ENCODE measurements at places on chromosomes 4 and X. TPM values are rescaled to one million over a fixed set of nuclear protein-coding genes. Genes with fewer than 3 reads are reported as not detected.

NHSL2 gene
- 5.4 TPM for total RNA-seq

- no peaks in the 10 kb centered on the region for H3K27me3 ChIP-seq
- no peak overlapping the region for H3K27ac ChIP-seq
- no peak for DNase-seq
- no peaks in the 10 kb centered on the region for H3K36me3 ChIP-seq
- H3K4me1 ChIP-seq = no peaks in the 10 kb centered on the region
Measured at GRCh38 chr4:26493461-26493860, 3.2 kb upstream of the CCKAR start.

DNA sequence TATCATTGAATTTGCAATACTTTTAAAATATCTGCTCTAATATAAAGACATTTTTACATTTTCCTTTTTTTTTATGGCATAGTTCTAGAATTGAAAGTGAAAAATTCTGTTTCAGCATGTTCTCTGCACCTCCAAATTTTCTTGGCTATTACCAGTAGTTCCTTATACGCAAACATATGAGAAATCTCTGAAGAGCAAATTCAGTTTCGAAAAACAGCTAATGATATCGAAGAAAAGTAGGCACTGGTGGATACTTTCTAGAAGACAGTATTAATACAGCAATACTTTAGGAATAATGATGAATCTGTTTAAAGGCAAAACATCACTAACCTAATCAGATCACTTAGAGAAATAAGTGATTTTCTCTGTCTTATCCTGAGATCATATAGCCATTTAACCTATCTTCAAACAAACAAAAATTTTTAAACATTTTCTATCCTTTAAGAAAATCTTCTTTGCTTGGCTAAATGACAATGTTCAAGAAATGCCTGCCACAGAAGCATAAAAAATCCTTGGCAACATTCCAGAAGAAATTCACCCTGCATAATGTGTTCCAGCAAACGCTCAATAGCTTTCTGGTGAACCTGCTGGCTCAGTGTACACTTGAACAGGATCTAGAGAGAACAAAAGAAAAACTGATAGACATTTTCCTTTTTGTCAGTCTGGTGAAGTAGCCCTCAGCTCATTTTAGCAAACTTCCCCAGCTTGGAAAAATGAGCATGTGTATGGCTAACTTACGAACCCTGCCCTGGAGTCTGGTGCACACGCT lies 51.2 kb upstream of the KLF3 start:
- no peaks in the 10 kb centered on the region for H3K36me3 ChIP-seq
- H3K27ac ChIP-seq = no peak overlapping the region
- H3K4me1 ChIP-seq = no peaks in the 10 kb centered on the region

ARX gene
- not detected for total RNA-seq

DNA sequence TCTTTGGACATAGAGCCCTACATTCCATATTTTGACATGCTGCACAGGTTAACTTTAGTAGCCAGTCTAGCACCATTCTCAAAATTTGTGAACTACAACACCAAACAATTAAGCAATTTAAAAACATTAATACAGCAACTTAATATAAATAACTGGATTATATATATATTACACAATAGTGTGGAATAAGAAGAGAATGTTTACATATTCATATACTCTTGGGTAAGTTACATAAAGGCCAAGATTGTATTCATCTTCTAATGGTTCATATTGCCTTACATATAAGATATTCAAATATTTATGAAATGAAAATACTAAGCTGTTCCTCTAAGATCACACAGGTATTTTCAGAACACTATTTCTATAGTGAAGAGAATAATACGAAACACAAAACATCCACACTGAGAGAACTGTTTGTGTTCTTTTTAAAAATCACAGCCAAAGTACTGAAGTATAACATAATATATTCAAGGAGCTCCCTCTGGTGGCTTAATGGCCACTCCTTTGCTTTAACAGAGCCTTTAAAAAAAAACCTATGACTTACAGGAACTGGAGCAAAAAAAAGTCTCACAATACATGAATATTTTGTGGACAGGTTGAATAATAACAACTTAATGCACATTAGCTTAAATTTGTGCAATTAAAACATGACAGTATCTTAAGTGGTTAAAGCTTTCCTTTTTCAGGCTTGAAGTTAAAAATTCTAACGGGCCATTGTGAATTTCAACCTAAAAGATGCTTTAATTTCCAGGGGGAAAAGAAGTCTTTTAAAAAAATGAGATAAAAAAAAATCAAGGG lies 46.2 kb downstream of the NEK1 start:
- H3K36me3 ChIP-seq = no peaks in the 10 kb centered on the region
- no peaks in the 10 kb centered on the region for H3K4me1 ChIP-seq
- no peaks in the 10 kb centered on the region for H3K27me3 ChIP-seq
- no peak overlapping the region for H3K27ac ChIP-seq
- no peak for DNase-seq

- H3K27me3 ChIP-seq = no peaks in the 10 kb centered on the region
- DNase-seq = no peak
- no peak overlapping the region for H3K27ac ChIP-seq
- no peak overlapping the region for H3K4me3 ChIP-seq
- no peaks in the 10 kb centered on the region for H3K36me3 ChIP-seq
Measured at GRCh38 chrX:7059214-7059838, 88.2 kb upstream of the STS start.

ADH7 gene
- total RNA-seq = not detected

WAS gene
- 12.5 TPM for total RNA-seq

GRCh38 chr4:41290479-41290878 lies 33.8 kb downstream of the UCHL1 start:
- H3K4me3 ChIP-seq = no peak overlapping the region
- no peaks in the 10 kb centered on the region for H3K36me3 ChIP-seq
- no peaks in the 10 kb centered on the region for H3K4me1 ChIP-seq
- H3K27ac ChIP-seq = no peak overlapping the region
- H3K27me3 ChIP-seq = no peaks in the 10 kb centered on the region

GRCh38 chrX:73215246-73215645 lies 595 bp upstream of the NAP1L2 start:
- H3K4me1 ChIP-seq = no peaks in the 10 kb centered on the region
- peak overlapping the region; percentile 54 for H3K4me3 ChIP-seq
- peak overlapping the region; percentile 40 for H3K27ac ChIP-seq
- H3K27me3 ChIP-seq = no peaks in the 10 kb centered on the region
- no peak for DNase-seq

- H3K27ac ChIP-seq = no peak overlapping the region
- H3K4me3 ChIP-seq = no peak overlapping the region
- H3K36me3 ChIP-seq = no peaks in the 10 kb centered on the region
- H3K27me3 ChIP-seq = no peaks in the 10 kb centered on the region
Measured at GRCh38 chr4:30953799-30954198, 233.6 kb downstream of the PCDH7 start.

- H3K27ac ChIP-seq = no peak overlapping the region
- no peak for DNase-seq
- no peaks in the 10 kb centered on the region for H3K4me1 ChIP-seq
- peaks cover 27% of the 10 kb centered on the region for H3K27me3 ChIP-seq
Measured at GRCh38 chrX:103414561-103414960, 38.2 kb downstream of the BEX3 start.

DNA sequence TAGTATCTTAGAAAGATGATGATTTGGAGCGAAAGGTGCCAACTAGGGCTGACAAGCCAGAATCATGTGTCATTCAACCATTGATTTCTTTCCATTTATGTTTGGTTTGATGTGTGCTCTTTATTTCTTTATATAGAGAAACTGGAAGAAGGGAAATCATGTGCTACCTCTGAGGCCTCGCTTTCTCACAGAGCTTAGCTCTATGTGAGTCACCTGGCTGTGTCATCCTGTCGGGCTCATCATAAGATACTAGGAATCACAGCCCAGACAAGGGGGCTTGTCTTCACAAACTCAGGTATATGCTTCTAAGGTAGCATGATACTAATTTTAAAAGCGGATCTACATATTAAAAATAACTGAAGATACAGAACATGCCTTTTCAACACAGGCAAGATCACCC lies 81.7 kb upstream of the GPM6B start:
- peaks cover 40% of the 10 kb centered on the region for H3K27me3 ChIP-seq
- no peaks in the 10 kb centered on the region for H3K4me1 ChIP-seq
- H3K36me3 ChIP-seq = no peaks in the 10 kb centered on the region
- no peak for DNase-seq

SYTL5 gene
- 3.9 TPM for total RNA-seq

IRS4 gene
- not detected for total RNA-seq

MID1 gene
- 18.9 TPM for total RNA-seq

- peaks cover 3% of the 10 kb centered on the region for H3K36me3 ChIP-seq
- no peak overlapping the region for H3K27ac ChIP-seq
- no peaks in the 10 kb centered on the region for H3K4me1 ChIP-seq
- H3K27me3 ChIP-seq = no peaks in the 10 kb centered on the region
- H3K4me3 ChIP-seq = no peak overlapping the region
Measured at GRCh38 chr4:176587920-176588319, 204.8 kb downstream of the VEGFC start.

- H3K27me3 ChIP-seq = no peaks in the 10 kb centered on the region
- no peak for DNase-seq
- no peaks in the 10 kb centered on the region for H3K36me3 ChIP-seq
- H3K4me3 ChIP-seq = no peak overlapping the region
Measured at GRCh38 chr4:26181616-26182015, 139.2 kb upstream of the RBPJ start.

AP1AR gene
- total RNA-seq = 20.2 TPM

DNA sequence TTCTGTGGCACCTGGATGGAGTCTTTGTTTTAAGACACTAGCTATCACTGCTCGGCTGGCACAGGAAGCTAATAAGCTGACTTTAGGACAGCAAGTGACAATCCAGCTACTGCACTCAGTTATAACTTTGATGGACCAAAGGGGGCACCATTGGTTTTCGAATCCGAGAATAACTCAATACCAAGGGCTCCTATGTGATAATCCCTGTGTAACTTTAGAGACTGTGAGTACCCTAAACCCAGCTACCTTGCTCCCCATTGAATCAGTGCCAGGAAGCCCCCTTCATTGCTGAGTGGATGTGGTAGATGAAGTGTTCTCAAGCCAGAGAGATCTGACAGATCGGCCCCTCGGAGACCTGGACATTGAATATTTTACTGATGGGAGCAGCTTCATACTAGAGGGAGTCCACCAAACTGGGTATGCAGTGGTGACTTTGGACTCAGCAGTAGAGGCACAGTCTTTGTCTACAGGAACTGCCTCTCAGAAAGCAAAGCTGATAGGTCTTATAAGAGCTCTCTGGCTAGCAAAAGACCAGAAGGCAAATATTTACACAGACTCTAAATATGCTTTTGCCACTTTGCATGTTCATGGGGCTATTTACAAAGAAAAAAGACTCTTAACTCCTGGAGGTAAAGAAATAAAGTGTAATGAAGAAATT lies 35.5 kb upstream of the UGT2B7 start:
- H3K27me3 ChIP-seq = no peaks in the 10 kb centered on the region
- H3K36me3 ChIP-seq = no peaks in the 10 kb centered on the region
- no peak overlapping the region for H3K4me3 ChIP-seq
- no peak for DNase-seq
- H3K27ac ChIP-seq = no peak overlapping the region

CFAP47 gene
- total RNA-seq = 0.16 TPM

GRCh38 chr4:21327976-21328700 lies 620.4 kb downstream of the KCNIP4 start:
- DNase-seq = no peak
- H3K4me1 ChIP-seq = no peaks in the 10 kb centered on the region
- no peaks in the 10 kb centered on the region for H3K27me3 ChIP-seq
- H3K36me3 ChIP-seq = no peaks in the 10 kb centered on the region

CT45A5 gene
- not detected for total RNA-seq

- H3K27ac ChIP-seq = no peak overlapping the region
- DNase-seq = no peak
- no peaks in the 10 kb centered on the region for H3K27me3 ChIP-seq
- H3K4me1 ChIP-seq = no peaks in the 10 kb centered on the region
Measured at GRCh38 chrX:150358651-150359050, 4.5 kb upstream of the MAMLD1 start.

DNA sequence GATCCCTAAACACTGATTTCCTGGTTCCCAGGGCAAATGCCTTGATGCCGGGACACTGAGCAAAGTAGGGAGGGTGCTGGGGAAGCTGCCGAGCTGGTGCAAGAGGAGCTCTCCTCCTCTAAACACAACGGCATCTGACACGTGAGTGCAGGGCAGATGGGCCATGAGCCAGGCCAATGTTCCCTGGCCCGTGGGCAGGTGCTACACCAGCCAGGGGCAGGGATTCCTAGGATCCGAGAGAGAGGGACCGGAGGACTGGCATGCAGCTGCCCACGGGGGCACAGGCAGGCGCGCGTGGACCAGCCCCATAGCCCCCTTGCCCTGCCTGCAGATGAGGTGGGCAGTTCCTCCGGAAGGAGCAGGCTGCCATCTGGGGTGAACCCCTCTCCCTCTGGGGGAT lies 66.8 kb upstream of the AFAP1 start:
- no peak overlapping the region for H3K27ac ChIP-seq
- DNase-seq = no peak
- H3K4me3 ChIP-seq = no peak overlapping the region
- H3K27me3 ChIP-seq = no peaks in the 10 kb centered on the region
- no peaks in the 10 kb centered on the region for H3K36me3 ChIP-seq

NUDT10 gene
- total RNA-seq = 1.6 TPM

DNA sequence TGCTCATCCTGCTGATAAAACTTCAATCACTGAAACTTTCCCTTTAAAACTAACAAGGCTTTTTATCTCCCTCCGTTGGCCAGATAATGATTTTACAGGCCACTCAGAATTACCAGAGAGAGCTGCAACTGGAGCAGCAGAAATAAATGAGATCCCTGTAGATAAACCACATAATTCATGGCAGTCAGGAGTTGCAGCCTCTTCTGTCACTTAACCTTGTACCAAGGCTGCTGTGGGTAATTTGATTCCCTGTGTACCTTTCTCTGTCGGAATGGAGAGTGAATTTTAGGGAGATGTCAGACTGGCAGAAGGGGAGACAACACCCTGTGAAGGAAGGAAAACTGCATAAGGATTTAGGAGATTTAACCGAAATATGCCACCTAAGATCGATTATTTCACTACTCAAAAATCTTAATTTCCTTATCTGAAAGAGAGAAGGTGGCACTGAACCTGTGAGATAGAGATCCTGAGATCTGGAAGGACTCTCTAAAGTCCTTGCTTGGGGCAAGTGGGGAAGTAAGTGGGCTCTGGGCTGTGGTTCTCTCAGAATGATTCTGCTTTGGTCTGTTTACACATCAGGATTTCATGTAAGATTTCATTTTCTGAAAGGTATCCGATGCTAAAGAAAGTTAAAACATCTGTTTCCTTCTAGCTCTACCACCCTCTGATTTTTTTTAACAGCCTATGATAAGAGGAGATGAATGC lies 14.3 kb upstream of the TSPAN5 start:
- no peaks in the 10 kb centered on the region for H3K4me1 ChIP-seq
- no peaks in the 10 kb centered on the region for H3K27me3 ChIP-seq
- no peak overlapping the region for H3K4me3 ChIP-seq
- H3K36me3 ChIP-seq = no peaks in the 10 kb centered on the region

DNA sequence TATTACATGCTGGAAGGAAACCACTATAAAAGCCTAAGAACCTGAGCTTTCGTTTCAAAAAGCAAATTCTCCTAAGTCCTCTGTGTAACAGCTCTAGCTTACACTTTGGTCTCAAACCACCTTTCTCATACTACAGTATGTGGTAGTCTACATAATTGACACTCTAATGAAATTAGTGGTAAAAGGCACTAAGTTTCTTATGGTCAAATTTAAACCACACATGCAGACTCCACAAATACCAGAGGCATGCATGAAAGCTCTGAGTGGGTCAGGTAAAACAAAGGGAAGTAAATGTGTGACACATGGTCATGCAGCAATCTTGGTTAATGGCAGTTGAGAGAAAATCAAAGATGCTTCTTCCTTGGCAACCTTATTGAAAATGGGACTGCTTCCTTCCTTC lies 187.8 kb downstream of the CCNG2 start:
- H3K27me3 ChIP-seq = no peaks in the 10 kb centered on the region
- DNase-seq = no peak
- H3K27ac ChIP-seq = no peak overlapping the region

CT45A3 gene
- total RNA-seq = not detected
